Stimulated activated CD8-positive, alpha-beta memory T cell treated with anti-CD3 and anti-CD28 coated beads, Interleukin-12 subunit alpha, Interleukin-12 subunit beta, amount 100 ng/mL, for 4 hours (primary cell): ENCODE measurements at places on chromosomes 4 and X.

DNA sequence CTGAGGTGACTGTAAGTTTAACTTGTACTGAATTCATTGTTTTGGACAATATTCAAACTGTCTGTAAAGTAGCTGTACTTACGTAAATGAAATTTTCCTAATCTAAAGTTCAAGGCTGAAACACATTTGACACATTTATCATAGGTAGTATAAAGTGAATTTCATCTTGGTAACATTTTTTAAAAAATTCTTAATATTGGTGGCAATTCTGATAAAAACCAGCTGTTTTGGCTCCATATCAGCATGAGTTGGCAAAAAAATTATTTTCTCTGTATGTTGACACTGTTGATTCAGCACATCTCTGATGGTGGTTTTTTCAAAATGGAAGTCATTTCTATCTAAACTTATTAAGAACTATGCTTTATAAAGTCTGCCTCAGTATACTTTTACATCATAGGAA lies 30.9 kb downstream of the CXorf58 start:
- no peak for DNase-seq

DNA sequence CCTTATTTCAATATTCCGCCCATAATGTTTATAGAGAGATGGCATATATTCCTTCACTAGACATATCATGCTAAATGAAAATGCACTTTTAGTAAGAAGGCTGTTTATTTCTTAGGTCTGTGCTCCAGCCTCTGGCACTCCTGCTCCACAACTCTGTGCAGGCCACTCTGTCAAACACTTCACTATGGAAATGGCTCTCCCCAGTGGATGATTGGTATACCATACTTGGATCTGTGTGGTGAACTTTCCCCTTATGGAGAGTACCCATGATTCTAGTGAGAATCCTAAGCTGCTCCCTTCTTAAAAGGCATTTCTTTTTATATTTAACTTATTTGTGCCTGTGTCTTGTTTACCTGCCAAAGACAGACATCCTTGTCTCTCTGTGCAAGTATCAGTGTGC lies 480.1 kb upstream of the GALNT7 start:
- no peak for DNase-seq

GRCh38 chr4:165931741-165932140 lies 58.7 kb downstream of the TLL1 start:
- no peak for DNase-seq

DNA sequence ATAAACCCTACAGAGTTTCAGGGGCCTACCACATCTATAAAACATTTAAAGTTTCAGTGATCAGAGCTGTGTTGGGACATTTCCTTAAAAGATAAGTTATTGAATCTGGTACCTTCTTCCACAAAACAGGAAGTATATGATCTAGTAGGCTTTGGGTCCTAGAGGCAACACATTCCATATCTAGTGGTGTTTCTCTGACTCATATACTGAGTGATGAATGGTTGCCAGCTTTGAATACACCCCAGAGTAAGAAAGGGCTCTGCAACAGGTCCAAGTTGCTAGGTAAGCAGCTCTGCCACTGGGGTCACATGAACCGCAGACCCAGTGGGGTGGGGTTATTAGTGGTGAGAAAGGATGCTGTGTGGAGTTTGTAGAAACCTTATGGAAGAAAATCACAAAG lies 32.4 kb upstream of the BLTP1 start:
- no peak for DNase-seq

DNA sequence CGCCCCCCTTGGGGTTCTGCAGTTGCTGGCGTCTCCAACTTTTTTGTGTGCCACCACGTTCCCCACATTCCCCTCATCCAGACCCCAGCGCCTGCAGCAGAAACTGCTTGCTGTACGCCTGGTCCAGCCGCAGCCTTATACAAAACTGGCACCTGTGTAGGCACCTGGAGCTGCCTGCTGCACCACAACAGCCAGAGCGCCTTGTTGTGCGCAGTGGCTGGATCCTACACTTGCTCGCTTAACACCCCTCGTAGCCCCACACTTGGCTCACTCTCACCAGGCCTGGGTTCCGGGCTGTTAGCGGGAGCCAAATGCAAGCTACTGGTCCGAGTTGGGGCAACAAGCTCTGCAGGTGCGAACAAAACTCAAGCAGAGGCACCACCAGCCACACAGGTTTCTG lies 136.8 kb downstream of the TECRL start:
- DNase-seq, result no peak
